Activated naive CD4-positive, alpha-beta T cell treated with anti-CD3 and anti-CD28 coated beads for 36 hours (primary cell): ENCODE measurements at places on chromosomes 3 and 15. TPM values are rescaled to one million over a fixed set of nuclear protein-coding genes. Genes with fewer than 3 reads are reported as not detected.

- DNase-seq, result no peak
Measured at GRCh38 chr3:64093211-64093610, 69.9 kb upstream of the PSMD6 start.

DNA sequence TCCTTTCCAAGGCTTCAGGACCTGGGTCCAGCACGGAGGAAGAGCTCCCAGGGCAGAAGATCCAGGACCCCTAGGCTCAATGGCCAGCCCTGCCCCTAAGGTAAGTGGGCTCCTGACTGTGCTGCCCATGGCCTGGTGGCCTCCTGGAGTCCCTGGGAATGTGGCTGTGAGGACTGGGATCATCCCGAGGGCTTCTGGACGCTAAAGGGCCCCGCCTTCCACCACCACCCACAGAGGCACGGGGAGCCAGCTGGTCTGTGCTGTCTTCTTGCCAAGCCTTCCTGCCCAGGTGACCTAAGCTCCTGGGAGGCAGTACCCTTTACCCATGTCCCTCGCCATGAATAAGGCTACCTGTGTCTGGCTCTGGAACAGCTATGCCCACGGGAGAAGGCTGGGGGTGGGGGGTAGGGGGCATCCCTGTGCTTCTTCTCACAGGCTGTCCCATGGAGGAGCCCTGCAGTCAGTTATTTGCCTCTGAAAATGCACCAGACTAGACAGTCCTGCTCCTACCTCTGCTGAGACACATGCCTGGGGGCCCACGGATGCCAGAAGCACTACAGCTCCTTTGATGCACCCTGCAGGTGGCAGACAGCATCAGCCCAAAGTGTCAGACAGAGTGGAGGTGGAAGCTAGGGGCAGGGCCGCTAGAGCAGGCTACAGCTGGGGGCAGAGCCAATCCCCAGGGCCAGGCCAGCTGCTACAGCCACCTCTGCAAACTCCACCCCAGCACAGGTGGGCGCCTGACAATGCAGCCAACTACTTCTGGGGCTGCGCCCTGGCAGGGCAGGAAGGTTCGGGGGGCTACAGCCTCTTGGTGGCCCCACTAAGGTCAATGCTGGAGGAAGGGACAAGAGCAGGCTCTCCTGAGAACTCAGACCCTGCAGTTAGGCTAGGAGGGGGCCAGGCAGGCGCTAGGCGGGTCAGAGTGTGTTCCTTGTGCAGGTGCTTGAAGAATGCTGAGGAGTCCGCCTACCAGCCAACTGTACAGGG is 90.9 kb downstream of the SEC22A start:
- DNase-seq, result no peak

DNA sequence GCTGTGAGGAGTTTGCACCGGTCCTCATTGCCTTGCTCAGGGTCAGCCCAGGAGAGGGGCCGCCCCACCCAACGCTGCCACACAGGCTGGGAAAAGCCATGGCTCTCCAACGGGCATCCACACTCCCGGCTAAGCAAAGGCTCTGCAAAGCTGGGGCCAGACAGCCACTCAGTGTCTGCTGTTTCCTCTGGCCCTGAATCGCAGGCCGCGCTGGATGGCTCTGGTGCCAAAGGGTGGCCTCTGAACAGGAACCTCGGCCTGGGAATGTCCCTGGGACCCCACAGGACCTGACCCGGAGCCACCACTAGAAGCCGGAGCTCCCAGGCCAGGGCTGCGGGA is 42.9 kb downstream of the RPN1 start:
- no peak for DNase-seq

DNA sequence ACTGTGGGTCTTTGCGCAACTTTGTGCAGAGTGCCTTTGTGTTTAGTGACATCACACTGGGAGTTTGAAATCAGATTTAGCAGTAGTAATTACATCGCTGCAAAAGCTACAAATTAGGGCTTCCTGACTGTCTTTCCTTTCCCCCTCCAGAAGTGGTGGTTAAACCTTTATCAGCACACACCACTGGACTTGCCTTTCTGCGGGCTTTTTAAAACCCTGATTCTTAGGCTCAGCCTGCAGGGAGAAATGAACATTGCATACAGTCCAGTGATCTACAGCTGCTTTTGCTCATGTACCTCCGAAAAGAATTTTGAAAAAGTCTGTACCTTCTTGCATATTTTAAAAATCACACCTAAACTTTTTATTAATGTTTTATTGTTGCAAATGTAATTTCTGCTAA is 219.7 kb upstream of the NAALADL2 start:
- no peak for DNase-seq

DNA sequence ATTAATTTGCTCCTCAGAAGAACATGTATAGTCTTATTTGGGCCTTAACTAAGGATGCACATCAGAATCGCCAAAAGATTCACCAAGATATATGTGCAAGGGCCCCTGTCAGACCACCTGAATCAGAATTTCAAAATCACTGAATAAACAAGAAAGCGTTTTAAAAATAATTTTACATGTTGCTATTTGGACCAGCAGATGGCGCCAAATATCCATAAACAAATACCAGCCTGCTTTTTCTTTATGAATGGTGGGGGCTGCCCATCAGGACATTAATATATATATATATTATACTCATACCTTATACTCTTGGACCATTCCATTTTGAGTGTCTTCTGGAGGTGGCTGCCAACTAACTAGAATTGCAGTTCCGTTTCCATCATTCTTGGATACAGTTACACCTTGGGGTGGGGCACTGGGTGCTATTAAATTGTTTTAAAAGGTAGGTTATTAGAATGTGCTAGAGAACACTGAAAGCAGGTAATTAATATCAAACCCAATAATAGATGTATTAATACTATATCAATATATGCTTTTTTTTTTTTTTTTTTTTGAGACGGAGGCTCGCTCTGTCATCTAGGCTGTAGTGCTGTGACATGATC is 1108.3 kb downstream of the ROBO1 start:
- DNase-seq, result peak; percentile 31

The CASR gene
- total RNA-seq, result not detected

The CALML4 gene
- total RNA-seq, result 8.5 TPM

The PPM1L gene
- total RNA-seq, result 2.1 TPM
